Lower lobe of right lung (tissue), 2 donors: ENCODE measurements at places on chromosomes 16 and 17.

- no peak for DNase-seq
Measured at GRCh38 chr17:40018211-40019121, 3.2 kb downstream of the CSF3 start.

DNA sequence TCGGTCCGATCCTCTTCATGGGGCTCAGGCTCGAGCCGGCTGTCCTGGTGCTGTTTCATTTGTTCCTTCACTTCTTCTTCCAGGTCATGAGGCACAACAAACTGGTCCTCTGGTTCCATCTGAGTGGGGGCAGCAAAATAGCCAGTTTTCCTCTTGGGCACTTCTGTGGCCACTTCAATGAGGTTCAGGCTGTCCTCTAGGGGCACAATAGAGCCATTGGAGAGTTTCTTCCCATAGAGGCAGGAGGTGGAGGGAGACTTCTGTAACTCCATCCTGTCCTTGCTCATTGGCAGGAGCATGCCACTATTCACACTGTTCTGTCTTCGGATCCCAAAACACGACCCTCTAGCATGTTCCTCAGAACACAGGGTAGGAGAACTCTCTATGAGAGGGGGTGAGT, 22.9 kb downstream of the MARVELD3 start:
- DNase-seq, result no peak

DNA sequence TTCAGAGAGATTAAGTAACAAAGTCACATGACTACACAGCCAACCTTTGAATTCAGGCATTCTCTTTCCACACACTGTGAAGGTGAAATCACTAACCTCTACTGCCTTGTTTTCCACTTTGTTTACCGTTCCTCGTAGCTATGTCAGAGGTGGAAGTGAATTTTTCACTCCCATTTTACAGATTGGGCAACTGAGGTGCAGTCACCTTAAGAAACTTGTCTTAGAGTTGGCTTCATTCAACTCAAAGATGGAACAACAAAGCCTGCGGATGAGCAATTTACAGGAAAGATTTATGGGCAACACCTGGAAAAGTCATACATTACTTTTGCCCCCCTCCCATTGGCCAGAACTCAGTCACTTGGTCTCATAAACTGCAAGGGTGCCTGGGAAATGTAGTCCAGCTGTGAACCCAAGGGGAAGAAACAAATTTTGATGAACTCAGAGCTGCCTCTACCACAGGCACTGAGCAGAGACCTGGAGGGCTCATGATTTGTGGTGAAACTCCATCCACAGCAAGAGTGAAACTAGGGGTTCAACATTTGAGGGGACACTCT, 784.6 kb upstream of the EEF2KMT start:
- no peak for DNase-seq

DNA sequence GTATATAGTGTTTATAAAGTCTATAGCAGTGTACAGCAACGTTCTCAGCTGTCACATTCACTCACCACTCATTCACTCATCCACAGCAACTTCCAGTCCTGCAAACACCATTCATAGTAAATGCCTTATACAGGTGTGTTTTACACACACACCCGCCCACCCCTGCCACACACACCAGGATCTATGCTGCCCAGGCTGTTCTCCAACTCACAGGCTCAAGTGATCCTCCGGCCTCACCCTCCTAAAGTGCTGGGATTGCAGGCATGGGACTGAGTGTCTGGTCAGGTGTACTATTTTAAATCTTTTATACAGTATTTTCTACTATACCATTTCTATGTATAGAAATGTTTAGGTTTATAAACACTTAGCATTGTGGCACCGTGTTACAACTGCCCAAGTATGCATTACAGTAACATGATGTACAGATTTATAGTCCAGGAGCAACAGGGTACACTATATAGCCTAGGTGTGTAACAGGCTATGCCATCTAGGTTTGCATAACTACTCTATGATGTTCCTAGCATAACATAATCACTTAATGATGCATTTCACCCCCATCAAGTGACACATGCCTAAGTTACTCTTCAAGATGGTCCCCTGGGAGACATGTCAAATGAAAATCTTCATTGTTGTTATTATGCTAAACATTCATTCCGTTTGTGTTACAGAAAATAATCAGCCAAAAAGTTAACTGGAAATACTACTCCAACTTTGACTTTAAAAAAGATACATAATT, 42.5 kb downstream of the CREBBP start:
- DNase-seq, result no peak

- no peak for DNase-seq
Measured at GRCh38 chr17:52235516-52235915, 77.0 kb upstream of the CA10 start.

DNA sequence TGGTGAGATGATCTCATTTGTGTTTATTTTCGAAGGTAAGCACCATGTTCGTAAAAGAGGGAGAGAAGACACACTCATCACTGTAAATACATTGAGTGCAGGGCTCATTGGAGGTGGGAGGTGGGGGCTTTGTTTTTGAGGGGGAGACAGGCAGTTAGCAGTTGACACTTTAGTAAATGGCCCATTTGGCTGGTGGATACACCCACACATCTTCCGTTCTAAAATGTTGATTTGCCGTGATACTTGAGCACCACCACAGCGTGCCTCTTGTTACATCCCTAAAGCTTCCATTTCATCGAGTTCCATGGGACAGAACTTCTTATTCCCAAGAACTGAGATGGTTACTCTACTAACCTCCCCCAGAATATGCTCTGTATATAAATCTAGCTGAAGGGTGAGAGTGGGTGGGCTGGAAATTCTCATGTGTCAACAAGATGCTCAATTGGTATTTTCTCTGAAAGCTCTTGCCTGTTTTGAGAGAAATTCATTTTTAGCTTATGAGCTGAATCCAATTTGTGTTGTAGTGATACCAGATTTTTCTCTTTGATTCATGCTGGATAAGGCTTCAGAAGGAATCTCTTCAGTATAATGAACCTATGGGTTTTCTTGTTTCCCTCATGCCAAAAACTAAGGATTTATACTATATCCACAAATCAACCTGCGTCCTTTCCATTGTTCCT, 314.3 kb downstream of the RBFOX1 start:
- DNase-seq, result no peak

DNA sequence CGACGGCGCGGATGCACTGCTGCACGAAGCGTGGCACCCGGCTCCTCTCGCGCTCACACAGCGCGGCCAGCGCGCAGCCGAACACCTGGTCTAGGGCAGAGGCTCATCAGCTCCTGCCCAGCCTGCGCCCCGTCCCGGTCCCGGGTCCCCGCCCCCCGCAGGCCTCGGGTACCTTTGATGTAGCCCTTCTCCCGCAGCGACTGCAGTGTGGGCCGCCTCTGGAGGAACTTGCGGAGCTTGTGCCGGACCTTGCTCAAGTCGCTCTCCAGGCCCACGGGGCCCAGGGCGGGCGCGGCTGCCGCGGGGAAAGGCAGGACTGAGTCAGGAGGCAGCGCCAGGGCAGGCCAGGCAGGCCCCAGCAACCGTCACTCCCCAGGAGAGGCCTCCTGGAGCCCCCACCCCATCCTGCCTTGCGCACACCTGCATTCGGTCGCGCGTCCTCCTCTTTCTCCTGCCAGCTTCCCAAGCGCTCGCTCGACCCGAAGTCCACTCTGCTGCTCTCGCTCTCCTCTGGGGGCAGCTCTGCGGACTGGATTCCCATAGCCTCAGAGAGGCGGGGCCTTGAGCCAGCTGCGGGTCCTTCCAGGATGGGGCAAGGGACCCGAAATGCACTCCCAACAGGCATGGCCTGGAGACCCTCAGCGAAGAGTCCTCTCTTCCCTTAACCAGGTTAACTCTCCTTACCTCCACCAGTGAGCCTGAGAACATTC, 36.0 kb downstream of the ARHGAP27 start:
- no peak for DNase-seq

DNA sequence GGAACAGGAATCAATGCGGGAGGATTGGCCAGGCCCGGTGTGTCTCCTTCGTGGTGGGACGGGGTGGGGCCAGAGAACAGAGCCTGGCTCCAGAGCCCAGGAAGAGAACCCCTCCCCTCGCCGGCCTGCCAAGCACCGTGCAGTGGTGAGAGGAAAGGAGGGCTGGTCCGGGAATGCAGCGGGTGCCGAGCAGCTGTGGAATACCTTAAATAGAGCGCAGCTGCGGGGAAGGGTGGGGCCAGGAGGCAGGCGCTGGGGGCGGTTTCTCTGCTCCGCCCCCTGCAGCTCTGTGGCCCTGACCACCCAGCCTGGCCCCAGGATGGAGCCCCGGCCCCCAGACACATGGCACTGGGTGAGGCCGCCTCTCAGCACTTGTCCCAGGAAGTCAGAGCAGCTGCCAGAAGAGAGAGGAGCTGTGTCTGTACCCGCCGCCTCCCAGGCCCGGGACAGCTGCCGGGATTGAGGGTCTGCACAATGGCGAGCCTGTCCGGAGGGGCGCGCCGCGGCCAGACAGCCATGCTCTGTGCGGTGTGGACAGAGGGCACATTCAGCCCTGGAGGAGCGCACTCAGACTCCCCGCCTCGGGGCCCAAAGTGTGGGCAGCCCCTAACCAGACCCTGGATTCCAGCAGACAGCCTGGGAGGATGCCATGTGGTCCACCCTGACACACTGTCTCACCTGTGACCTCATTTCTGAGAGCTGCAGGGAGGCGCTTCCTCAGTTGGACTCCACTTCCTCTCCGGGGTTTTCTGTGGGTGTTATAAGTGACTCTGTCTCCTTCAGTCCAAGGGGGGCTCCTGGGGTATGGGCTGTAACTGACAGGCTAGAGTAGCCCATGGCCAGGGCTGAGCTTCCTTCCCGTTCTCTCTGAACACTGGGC, 268.8 kb downstream of the SEC14L1 start:
- DNase-seq, result peak; percentile 75

DNA sequence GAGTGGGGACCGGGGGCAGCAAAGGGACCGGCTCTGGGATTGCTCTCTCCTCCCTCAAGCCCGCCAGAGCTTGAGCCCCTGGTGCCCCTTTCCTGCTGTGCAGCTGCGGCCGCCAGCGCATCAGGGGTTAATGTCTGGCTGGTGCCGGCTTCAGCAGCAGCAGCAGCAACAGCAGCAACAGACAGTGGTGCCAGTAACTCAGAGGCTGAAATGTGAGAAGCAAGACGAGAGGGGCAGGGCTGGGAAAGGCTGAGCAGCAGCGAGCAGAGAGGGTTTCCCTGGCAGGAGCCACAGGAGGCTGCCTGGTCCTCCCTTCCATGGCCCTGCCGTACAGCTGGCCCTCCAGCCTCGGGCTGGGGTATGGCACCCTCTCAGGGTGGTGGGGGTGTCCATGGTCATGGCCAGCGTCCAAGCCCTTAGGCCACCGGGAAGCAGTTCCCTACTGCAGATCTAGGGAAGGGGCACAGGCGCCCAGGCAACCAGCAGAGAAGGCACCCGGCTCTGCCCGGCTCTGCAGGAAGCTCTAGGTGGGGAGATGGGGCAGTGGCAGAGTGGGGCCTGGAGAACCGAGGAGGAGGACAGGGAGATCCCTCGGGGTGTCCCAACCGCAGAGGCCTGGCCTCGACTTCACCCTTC, 21.1 kb upstream of the TFAP4 start:
- peak; percentile 58 for DNase-seq

- DNase-seq, result no peak
Measured at GRCh38 chr16:10967986-10968385, 23.6 kb downstream of the CLEC16A start.

DNA sequence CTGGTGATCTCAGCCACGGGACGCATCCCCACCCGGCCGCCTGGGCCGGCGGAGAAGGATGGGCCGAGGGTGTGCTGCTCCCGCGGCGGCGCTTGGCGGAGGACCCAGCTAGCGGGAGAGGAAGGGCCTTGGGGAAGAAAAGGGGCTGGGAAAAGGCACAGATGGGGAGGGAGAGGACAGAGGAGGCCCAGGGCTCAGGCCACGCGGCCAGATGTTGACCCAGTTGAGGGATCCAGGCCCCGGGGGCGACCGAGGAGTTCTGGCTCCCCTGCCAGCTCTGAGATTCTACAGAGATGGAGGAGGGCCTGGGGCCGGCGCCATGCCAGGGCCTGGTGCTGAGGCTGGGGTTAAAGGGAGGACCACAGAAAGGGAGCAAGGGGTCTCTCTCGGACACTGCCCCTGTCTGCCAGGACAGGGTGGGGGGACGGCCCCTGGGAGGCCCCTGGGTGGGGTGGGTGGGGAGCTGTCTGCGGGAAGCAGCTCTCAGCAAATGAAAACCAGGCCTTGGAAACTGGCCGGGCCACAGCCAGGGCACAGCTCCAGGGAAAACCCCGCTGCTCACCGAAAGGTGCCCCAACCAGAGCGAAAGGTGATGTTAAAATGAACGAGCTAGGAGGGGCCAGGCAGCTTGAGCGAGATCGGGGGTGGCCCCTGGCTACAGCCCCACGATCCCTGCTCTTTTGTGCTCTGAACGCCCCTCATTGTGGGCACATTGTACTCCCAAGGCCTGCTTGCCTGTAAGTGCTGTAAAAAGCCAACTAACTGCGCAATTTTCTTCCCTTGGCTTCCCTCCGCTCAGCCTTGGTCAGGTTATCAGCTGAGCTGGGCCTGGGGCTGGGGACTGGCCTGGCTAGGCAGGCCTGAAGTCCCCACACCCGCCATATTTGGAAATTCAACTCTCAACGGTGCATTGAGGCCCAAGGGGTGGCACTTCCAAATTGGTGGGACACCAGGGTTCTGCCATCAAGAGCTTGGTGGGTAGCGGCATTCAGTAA, 191.4 kb downstream of the ZNF423 start:
- no peak for DNase-seq

DNA sequence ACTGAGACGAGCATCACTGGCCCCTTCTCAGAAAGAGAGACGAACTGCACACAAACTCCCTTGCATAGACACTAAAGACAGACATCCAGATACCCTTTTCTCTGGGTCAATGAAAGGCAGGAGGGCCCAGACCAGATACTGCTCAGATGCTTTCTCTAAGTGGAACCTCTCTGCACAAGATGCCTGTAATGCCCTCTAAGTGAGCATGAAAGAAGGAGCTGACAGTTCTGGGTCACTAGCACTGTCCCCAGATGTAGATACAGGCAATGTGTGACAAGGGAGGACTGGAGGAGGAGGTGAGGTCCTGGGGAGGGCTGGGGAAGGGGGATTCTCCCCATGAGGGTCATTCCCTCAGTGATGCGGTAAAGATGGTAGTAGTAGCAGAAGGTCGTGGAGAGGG, 501.0 kb upstream of the CDH11 start:
- no peak for DNase-seq
